GM23338 (cell line): ENCODE measurements at places on chromosomes 2 and 18.

GRCh38 chr18:390741-391478, 109.6 kb downstream of the COLEC12 start:
- DNase-seq, result no peak

GRCh38 chr2:9178904-9179571, 27.6 kb upstream of the ASAP2 start:
- no peak for DNase-seq

DNA sequence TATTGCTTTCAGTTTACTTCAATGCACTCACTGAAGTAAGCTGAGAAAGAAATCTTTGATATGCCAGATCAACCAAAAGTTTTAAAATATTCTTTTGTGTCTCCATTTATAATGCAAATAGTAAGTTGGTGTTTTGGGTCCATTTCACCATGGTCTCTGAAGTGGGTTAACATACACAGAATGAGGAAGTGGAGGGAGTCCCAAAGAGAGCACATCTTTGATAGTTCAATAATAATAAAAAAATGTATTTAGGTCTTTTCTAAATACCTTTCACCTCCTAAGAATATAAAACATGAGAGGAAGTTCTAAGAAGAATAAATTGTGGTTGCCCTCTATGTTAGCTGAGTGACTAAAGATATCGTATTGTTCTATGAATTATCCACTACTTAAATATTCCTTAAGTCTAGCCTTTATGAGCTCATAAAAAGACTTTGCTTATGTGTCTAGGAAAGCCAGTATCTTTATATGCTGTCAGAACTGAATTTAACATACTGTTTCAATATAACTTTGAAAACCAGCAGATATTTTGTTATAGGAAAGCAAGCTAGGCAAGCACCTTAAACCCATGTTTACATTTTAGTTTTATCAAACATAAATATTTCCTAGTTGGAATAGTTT, 148.7 kb upstream of the ZEB2 start:
- DNase-seq, result no peak

GRCh38 chr2:129318581-129319421, 660.7 kb upstream of the RAB6C start:
- DNase-seq, result no peak

DNA sequence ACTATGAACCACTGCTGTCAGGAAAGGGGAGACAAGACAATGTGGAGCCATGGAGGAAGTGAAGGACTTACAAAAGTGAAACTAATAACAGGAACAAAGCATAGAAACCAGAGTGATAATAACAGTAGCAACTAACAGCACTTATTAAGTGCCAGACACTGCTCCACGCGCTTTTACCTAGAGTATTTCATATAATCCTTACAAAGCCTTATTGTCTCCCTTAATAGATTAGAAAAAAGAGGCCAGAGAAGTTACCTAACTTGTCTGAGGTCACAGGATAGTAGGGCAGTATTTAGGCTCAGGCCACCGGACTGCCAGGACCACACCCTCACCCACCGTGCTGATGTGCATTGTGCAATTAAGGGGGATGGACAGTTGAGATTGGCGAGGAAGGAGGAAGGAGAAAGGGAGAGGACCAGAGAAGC, 98.6 kb upstream of the NFU1 start:
- no peak for DNase-seq
